ENCODE measurements at places on chromosomes 13 and 19.

GRCh38 chr19:16590876-16591802 lies 18.9 kb upstream of the SLC35E1 start:
- no peak for DNase-seq

- DNase-seq: no peak
These were observed 196.7 kb downstream of the FOXO1 start for GRCh38 chr13:40469581-40470310.

DNA sequence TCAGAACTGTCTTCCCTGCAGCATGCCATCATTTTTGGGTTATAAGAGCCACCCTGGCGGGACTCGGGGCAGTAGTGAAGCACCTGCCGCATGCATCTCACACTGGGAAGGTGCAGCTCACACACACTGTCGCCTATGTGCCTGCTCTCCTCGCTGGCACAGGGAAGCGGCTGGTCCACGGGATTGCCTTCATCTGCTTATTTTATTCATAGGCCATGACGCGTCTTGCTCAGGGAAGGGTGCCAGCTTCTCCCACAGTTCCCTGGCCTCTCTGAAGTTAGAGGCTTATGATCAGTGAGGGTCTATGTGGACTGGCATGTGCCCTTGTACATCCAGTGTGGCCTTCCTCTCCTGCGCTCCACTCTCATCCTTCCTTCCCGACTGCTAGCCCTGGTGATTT lies 150.0 kb downstream of the KLF12 start:
- DNase-seq: no peak

DNA sequence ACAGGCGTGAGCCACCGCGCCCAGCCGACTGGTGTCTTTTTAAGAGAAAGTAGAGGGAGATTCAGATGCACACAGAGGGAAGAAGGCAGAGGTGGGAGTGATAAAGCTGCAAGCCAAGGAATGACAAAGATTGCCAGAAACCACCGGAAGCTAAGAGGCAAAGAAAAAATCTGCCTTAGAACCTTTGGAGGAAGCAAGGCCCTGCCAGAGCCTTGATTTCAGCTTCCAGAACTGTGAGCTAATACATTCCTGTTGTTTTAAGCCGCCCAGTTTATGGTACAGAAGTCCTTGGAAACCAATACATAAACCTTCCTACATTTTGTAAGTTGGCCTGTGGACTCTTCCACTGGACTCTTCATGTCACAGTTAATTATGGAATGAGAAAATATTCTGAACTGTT lies 71.7 kb upstream of the SOX21 start:
- no peak for DNase-seq

GRCh38 chr13:44730851-44731250 lies 154.7 kb upstream of the TSC22D1 start:
- no peak for DNase-seq

DNA sequence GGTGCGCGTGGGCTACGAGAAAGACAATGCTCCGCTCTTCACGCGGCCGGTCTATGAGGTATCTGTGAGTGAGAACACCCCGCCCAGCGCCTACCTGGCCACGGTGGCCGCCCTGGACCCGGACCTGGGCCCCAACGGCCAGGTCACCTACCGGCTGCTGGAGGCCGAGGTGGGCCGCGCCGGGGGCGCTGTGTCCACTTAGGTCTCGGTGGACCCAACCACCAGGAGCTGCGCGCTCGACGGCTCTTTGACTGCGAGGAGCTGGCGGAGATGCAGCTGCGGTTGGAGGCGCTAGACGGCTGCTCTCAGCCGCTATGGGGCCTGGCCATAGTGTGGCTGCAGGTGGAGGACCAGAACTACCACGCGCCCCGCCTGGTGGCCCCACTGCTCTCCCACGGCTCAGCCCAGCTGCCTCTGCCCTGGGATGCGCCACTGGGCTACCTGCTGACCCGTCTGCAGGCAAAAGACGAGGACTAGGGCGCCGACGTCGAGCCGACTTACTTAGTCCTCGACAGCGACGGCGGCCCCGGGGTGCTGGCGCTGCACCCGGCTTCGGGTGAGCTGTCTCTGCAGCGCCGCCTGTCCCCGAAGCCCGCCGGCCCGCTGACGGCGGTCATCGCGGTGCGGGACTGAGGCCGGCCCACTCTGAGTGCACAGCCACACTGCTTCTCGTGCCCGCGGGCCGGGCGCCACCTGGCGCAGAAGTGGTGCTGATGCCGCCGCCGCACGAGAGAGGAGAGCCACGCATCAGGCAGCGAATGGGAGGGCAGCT lies 173.0 kb downstream of the OLFM4 start:
- DNase-seq: no peak

DNA sequence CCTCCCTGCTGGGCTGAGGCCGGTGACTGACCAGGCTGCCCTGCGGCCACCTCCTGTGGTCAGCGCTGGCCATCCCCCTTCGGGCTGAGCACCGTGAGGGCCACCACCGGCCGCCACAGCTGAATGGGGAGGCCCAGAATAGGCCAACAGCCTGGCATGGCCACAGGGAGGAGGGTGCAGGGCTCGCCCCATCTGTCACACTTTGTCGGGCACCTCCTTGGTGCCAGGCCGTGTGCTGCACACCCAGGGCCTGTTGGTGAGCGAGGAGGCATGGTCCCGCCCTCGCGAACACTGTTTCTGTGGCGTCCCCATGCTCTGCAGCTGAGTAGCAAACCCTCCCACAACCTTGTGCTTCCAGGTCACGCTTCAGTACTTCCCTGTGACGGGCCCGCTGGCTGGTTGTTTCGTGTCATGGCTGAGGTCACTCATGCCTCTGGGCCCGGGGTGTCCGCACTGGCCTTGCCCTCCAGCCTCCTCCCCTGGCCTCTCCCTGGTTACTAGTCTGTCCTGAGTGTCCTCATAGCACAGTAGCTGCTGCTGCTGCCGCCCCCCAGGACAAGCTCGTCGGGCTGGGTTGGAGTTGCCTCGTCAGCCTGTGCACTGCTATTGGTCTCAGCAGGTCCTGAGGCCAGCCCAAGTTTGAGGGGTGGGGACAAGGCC lies 15.2 kb downstream of the EPN1 start:
- DNase-seq: no peak

GRCh38 chr13:66821551-66821950 lies 408.6 kb downstream of the PCDH9 start:
- DNase-seq: no peak

DNA sequence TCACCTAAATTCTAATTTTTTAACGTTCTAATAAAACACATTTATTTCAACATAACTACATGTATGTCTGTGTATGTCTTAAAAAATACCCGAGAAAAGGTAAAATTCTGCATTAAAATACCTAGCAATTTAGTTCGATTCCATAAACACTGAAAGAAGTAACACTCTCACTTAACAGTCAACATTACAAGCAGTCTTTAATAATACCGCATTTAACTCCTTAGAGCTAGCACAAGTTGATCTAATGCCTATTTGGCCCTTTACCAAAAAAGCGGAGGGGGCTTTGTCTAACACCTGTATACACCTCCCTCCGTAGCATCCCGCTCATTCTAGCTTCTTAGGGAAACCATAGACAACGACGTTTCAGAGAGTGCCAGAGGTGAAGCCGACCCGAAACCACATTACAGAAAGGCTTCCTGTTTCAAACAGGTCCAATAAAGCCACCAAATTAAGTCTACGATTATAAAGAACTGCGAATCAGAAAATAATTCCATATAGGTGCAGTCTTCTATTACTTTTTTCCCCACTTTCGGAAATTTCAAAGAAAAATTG lies 1.2 kb downstream of the SPART start:
- DNase-seq: no peak

- DNase-seq: no peak
These were observed 324.0 kb downstream of the GPC5 start for GRCh38 chr13:91722267-91722884.

GRCh38 chr13:41122838-41123237 lies 9.8 kb downstream of the KBTBD6 start:
- no peak for DNase-seq

DNA sequence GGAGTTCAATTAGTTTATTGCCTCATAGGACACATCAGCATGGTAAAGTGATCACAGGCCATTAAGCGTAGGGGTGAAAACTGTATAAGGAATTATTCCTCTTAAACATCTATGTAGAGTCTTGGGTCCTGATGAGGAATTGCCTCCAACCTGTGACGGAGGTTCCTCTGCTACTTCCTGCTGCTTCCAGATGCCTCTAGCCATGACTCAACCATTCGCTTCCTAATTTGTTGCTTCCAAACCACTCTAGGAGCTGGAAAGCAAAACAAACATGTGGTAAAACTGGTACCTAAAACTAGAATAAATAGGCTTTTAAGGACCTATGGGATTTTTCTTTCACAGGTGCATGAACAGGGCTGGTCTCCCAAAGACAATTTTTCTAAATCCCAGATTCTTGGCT lies 253.8 kb downstream of the KLF12 start:
- DNase-seq: no peak

- no peak for DNase-seq
These were observed 285.8 kb downstream of the MYO16 start for GRCh38 chr13:108915095-108915633.

DNA sequence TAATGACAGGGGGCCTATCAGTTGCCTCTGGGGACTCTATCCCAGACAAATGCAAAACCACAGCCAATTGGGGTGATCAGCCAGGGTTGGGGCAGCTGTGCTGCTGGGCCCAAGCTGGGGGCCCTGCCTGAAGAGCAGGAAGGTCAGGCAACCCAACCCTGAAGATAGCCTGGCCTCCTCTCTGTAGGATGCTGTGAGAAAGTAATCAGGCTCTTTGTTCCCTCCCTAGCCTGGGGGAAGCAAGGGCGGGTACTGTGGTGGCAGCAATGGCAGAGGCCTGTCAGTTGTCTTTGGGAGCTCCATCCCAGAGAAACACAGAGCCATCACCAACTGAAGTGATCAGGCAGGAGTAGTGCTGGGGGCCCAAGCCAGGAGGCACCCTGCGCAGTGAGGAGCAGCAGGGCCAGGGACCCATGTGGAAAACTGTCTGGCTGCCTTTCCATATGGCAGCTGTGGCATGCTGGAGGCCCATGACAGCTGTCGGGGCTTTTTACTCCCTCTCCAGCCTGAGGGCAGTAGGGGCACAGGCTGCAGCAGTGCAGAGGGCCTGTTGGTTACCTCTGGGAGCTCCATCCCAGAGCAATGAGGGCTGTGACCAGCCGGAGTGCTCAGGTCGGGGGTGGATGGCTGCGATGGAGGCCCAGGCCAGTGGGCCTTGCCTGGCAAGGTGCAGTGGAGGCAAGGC lies 73.6 kb upstream of the ATP12A start:
- no peak for DNase-seq

DNA sequence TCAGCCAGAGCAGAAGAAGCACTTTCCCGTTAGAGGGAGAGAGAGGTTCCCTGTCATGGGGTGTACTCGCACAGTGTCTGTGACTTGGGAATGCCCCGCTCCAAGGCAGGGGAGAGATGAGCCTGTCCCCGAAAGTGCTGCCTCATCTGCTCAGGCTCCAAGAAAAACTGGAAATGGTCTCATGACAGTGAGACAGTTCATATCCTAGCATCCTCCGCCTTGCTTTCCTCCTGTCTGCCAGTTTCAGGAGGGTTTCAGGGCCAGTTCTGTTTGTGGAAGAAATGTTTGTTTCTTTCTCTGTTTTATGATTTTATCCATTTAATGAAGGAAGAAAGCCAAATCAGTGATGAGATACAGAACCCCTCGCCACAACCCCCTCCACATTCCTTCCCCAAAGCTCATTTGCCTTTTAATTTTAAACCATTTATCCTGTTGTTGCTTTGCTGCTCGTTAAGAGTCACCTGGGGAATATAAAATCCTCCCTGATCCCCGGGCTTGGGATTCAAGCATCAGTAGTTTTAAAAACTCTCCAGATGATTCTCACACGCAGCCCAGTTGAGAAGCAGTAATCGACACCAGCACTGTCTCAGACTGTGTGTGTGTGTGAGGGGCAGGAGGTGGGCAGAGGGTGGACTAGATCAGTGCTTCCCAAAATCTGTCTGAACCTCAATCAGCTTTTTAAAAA lies 144.6 kb upstream of the UBL3 start:
- DNase-seq: no peak

DNA sequence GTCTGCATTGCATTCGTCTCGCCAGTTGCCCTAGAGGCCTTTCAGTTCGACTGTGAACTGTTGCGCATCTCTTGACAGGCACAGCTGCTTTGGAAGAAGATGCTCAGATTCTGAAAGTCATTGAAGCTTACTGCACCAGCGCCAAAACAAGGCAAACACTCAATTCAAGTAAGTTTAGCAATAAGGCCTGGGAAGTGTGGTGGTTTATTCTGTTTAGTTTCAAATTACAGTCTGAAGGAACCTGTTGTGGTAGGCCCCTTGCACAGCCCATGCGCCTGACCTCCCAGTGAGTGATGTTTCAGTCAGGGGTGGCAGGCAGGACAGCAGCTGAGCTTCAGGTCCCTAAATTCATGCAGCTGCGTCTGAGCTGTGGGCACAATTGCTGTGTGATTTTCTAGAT lies 32.2 kb upstream of the TEX29 start:
- no peak for DNase-seq

GRCh38 chr19:9013988-9014387 lies 3.8 kb upstream of the MUC16 start:
- DNase-seq: no peak

- no peak for DNase-seq
These were observed 145.9 kb downstream of the DACH1 start for GRCh38 chr13:71721104-71721503.

- DNase-seq: no peak
These were observed 431.2 kb downstream of the FOXO1 start for GRCh38 chr13:40235160-40235796.

- no peak for DNase-seq
These were observed 14.6 kb upstream of the USE1 start for GRCh38 chr19:17200408-17201079.

DNA sequence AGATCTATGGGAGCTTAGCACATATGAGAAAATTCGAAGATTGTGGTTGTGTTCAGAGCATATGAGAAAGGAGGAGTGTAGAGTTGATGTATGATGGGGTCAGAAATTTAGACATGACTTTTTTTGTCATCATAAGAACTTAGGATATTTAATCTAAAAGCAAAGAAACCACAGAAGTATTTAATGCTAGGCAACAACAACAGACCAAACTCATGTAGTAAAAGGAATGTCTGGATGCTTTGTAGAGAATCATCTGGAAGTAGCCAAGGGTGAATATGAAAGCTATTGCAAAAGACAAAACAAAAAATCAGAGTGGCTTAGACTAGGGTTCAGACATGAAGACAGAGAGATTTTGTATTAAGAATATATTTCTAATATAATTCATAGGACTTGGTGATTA lies 190.3 kb downstream of the SLITRK1 start:
- DNase-seq: no peak

Measured in SIG-M5 (cell line).